ENCODE measurements at places on chromosomes 3 and 15. TPM values are rescaled to one million over a fixed set of nuclear protein-coding genes. Genes with fewer than 3 reads are reported as not detected.

Gene CD80
- 0.07 TPM for total RNA-seq

Gene CD200R1
- total RNA-seq = 0.93 TPM

Gene TMEM202
- total RNA-seq = not detected

Gene KLHL24
- total RNA-seq = 106 TPM

Gene SEC11A
- total RNA-seq = 295 TPM

Gene MYH15
- total RNA-seq = 1.5 TPM

Gene CCDC54
- total RNA-seq = not detected

Gene CHDH
- total RNA-seq = 30.1 TPM

Gene OR5K3
- total RNA-seq = not detected

Gene MCF2L2
- total RNA-seq = 0.40 TPM

Gene USP50
- total RNA-seq = not detected

Gene MCTP2
- total RNA-seq = 24.6 TPM

Gene GJD2
- total RNA-seq = not detected

Gene ZNF774
- 2.1 TPM for total RNA-seq

- H3K27me3 ChIP-seq = no peaks in the 10 kb centered on the region
- no peaks in the 10 kb centered on the region for H3K4me1 ChIP-seq
- DNase-seq = no peak
Measured at GRCh38 chr3:39164414-39164813, 11.0 kb upstream of the CSRNP1 start.

DNA sequence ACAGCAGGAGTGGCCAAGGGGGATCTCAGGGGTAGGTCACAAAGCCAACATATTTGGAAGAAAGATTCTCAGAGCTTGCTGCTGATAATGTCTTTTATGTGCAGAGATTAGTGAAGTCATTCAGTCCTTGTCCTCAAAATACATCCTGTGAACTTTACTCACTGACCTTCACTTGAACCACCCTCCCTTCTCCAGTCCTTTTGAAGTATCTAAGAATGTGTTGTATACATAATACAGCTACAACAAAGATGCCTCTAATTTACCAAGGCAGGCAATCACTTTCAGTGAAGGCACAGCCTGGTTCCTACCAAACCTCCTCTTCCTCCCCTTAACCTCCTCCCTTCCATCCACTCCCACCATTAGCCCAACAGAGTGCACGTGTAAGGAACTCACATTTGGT, 38.3 kb downstream of the ETV5 start:
- H3K27ac ChIP-seq = no peak overlapping the region
- no peaks in the 10 kb centered on the region for H3K36me3 ChIP-seq
- no peak for DNase-seq
- no peak overlapping the region for H3K4me3 ChIP-seq
- H3K27me3 ChIP-seq = no peaks in the 10 kb centered on the region

GRCh38 chr3:136741063-136741462, 11.1 kb downstream of the STAG1 start:
- no peaks in the 10 kb centered on the region for H3K36me3 ChIP-seq
- no peaks in the 10 kb centered on the region for H3K27me3 ChIP-seq
- H3K27ac ChIP-seq = no peak overlapping the region
- no peaks in the 10 kb centered on the region for H3K4me1 ChIP-seq

GRCh38 chr3:12188681-12189287, 30.1 kb upstream of the TIMP4 start:
- H3K36me3 ChIP-seq = no peaks in the 10 kb centered on the region
- H3K27ac ChIP-seq = peak overlapping the region; percentile 14
- no peaks in the 10 kb centered on the region for H3K27me3 ChIP-seq
- no peak overlapping the region for H3K4me3 ChIP-seq

- no peaks in the 10 kb centered on the region for H3K36me3 ChIP-seq
- H3K4me1 ChIP-seq = peaks cover 43% of the 10 kb centered on the region
- H3K4me3 ChIP-seq = no peak overlapping the region
- H3K27me3 ChIP-seq = no peaks in the 10 kb centered on the region
Measured at GRCh38 chr15:68200016-68200861, 4.9 kb downstream of the CALML4 start.

DNA sequence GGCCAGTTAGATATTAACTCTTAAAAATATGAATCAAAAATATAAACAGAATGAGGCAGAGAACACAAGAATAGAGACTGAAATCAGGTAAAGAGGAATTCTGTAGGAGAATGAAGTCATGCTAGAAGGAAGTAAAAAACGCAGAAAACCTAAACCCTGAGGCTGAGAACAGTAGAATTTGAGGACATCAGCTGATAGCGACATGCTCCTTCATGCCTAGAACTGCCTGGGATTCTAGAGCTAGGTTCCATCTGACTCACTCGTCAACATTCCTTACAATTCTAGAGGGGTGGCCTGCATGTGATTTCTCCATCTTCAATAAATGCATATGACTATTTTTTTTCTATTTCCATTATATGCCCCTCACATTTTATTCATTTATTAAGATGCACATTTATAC, 343.0 kb downstream of the ROBO1 start:
- H3K4me3 ChIP-seq = no peak overlapping the region
- no peak overlapping the region for H3K27ac ChIP-seq
- H3K27me3 ChIP-seq = no peaks in the 10 kb centered on the region
- DNase-seq = no peak
- H3K4me1 ChIP-seq = no peaks in the 10 kb centered on the region
- H3K36me3 ChIP-seq = no peaks in the 10 kb centered on the region

- H3K27ac ChIP-seq = no peak overlapping the region
- H3K36me3 ChIP-seq = no peaks in the 10 kb centered on the region
- H3K27me3 ChIP-seq = no peaks in the 10 kb centered on the region
- no peaks in the 10 kb centered on the region for H3K4me1 ChIP-seq
- no peak for DNase-seq
Measured at GRCh38 chr15:68518785-68519430, 59.9 kb upstream of the CORO2B start.

GRCh38 chr15:78046796-78047341, 30.6 kb downstream of the TBC1D2B start:
- no peak overlapping the region for H3K4me3 ChIP-seq
- H3K27me3 ChIP-seq = no peaks in the 10 kb centered on the region
- H3K4me1 ChIP-seq = peaks cover 69% of the 10 kb centered on the region
- no peaks in the 10 kb centered on the region for H3K36me3 ChIP-seq

- no peak overlapping the region for H3K27ac ChIP-seq
- DNase-seq = no peak
- peaks cover 4% of the 10 kb centered on the region for H3K27me3 ChIP-seq
Measured at GRCh38 chr3:176896165-176896564, 301.1 kb downstream of the TBL1XR1 start.

DNA sequence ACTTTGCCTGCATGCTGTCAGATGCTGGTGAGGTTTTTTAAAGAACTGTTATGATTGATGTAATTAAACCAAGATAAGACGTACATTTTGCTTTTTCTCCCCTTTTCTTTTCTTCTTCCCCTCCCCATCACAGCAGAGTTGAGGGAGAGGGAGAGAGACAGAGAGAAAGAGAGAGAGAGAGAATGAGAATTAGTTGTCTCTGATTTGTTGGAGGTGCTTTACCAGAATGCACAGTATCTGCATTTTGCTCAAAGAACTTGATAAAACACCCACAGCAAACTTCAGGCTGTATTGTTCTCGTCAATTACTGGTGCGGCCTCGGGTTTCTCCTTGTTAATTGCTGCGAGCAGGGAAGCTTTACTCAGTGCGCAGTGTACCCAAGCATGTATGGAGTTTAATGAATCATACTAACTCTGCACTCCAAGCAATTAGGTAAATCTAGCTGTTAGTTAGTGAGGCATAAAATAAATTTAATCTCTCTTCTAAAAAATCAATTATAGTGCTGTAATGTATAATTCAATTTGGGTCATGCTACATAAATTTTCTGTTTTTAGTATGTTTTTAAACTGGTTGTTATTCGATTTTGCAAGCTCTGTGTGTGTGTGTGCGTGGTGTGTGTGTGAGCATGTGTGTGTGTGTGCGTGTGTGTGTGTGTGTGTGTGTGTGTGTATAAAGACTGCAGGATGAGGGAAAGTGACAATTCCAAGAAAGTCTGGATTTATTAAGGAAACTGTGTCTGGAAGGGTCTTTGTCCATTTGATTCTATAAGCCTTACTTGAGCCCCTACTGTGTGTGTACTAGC, 273.4 kb downstream of the TLE3 start:
- no peak overlapping the region for H3K4me3 ChIP-seq
- DNase-seq = no peak
- H3K27me3 ChIP-seq = no peaks in the 10 kb centered on the region
- H3K4me1 ChIP-seq = no peaks in the 10 kb centered on the region
- no peak overlapping the region for H3K27ac ChIP-seq

GRCh38 chr15:74311734-74312444, 55.6 kb downstream of the CYP11A1 start:
- H3K27me3 ChIP-seq = peaks cover 10% of the 10 kb centered on the region
- no peak overlapping the region for H3K27ac ChIP-seq
- peaks cover 35% of the 10 kb centered on the region for H3K4me1 ChIP-seq
- no peaks in the 10 kb centered on the region for H3K36me3 ChIP-seq

DNA sequence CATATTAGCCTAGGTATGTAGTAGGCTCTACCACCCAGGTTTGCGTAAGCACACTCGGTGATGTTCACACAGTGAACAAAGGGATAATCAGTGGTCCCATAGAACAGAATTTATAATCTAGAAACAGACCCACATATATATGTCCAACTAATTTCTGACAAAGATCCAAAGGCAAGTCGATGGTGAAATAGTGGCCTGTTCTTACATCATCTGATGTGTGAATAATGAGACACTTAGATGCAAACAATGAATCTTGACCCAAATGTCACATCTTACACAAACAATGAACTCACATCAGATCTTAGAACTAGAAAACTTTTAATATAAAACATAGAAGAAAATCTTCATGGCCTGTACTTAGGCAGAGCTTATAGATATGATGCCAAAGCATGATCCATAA, 17.6 kb upstream of the TM2D3 start:
- H3K4me3 ChIP-seq = no peak overlapping the region
- no peak overlapping the region for H3K27ac ChIP-seq
- DNase-seq = no peak

- no peak for DNase-seq
- no peaks in the 10 kb centered on the region for H3K27me3 ChIP-seq
- H3K4me3 ChIP-seq = no peak overlapping the region
- peaks cover 24% of the 10 kb centered on the region for H3K4me1 ChIP-seq
- H3K36me3 ChIP-seq = no peaks in the 10 kb centered on the region
- H3K27ac ChIP-seq = no peak overlapping the region
Measured at GRCh38 chr3:71104556-71104955, 479.0 kb downstream of the FOXP1 start.

GRCh38 chr3:72086042-72086742, 301.2 kb upstream of the PROK2 start:
- no peak overlapping the region for H3K4me3 ChIP-seq
- DNase-seq = peak; percentile 55

- H3K27me3 ChIP-seq = no peaks in the 10 kb centered on the region
- no peak overlapping the region for H3K4me3 ChIP-seq
- H3K36me3 ChIP-seq = no peaks in the 10 kb centered on the region
- no peaks in the 10 kb centered on the region for H3K4me1 ChIP-seq
Measured at GRCh38 chr3:15279205-15279604, 53.2 kb downstream of the SH3BP5 start.

DNA sequence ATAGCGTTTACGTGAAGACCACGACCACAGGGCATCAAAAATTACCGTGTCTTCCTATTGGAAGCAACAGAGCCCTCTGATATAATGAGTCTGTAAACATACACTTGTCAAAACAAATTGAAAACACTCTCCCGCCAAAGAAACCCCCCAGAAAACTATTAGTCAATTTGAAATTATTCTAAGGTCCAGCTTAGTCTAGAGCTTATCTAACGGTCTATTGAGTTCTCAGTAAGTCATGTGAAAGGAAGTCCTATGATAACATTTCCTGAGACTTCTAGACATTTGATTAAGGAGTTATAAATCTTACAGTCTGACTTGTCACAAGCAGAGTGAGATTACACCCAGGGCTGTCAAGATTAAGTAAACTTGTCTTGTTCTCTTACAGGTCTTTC, 356.3 kb downstream of the FOXP1 start:
- no peaks in the 10 kb centered on the region for H3K4me1 ChIP-seq
- H3K4me3 ChIP-seq = no peak overlapping the region
- no peak for DNase-seq
- no peaks in the 10 kb centered on the region for H3K36me3 ChIP-seq

DNA sequence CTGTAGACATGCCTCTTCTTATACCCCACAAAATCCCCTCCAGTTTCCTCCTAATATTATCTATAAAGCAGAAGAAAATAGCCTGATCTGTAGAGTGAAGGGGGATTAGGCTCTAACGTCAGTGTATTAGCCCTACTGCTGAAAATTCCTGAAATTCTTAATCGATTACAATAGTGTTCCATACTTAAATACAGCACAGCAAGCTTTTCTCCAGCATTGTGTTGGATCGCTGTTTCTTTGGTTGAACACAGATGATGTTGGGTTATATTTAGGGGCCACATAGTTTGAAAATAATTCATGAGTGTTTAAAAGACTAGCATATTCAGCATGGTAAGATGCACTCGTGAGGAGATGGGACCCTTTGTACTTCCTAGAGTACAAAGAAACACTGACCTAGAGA, 52.5 kb downstream of the PIAS1 start:
- no peaks in the 10 kb centered on the region for H3K36me3 ChIP-seq
- no peaks in the 10 kb centered on the region for H3K27me3 ChIP-seq
- no peak for DNase-seq
- H3K4me1 ChIP-seq = peaks cover 6% of the 10 kb centered on the region
- H3K27ac ChIP-seq = peak overlapping the region; percentile 2

GRCh38 chr3:61669203-61669602, 107.8 kb downstream of the PTPRG start:
- peaks cover 4% of the 10 kb centered on the region for H3K4me1 ChIP-seq
- H3K4me3 ChIP-seq = no peak overlapping the region
- no peaks in the 10 kb centered on the region for H3K27me3 ChIP-seq
- H3K36me3 ChIP-seq = no peaks in the 10 kb centered on the region
- H3K27ac ChIP-seq = no peak overlapping the region

GRCh38 chr3:57003676-57004075, 56.8 kb upstream of the SPATA12 start:
- peaks cover 23% of the 10 kb centered on the region for H3K4me1 ChIP-seq
- H3K27me3 ChIP-seq = no peaks in the 10 kb centered on the region
- H3K4me3 ChIP-seq = no peak overlapping the region
- no peaks in the 10 kb centered on the region for H3K36me3 ChIP-seq

- no peaks in the 10 kb centered on the region for H3K27me3 ChIP-seq
- H3K4me1 ChIP-seq = peaks cover 38% of the 10 kb centered on the region
- no peaks in the 10 kb centered on the region for H3K36me3 ChIP-seq
Measured at GRCh38 chr3:128783774-128784173, 57.8 kb downstream of the RAB7A start.

GRCh38 chr3:40324621-40325020, 15.1 kb downstream of the EIF1B start:
- no peaks in the 10 kb centered on the region for H3K36me3 ChIP-seq
- H3K4me3 ChIP-seq = no peak overlapping the region
- no peaks in the 10 kb centered on the region for H3K27me3 ChIP-seq
- H3K4me1 ChIP-seq = no peaks in the 10 kb centered on the region

DNA sequence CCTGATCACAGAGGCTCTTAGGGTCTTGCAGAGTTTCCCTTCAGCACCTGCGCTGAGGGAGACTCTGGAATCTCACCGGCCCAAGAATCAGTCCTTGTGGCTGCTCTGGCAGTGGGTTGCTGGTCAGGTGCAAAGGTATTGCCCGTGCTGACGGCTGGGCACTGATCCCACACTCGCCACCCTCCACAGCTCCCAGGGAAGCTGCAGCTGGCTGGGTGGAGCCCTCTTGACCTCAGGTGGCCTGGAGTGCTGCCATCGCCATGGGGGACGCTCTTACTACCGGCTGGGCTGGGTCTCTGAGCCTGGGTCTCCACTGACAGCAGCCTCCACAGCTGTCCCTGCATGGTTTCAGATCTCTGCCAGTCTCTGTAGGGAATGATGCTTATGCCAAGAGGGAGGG, 52.6 kb upstream of the EPHB3 start:
- no peaks in the 10 kb centered on the region for H3K36me3 ChIP-seq
- H3K4me1 ChIP-seq = no peaks in the 10 kb centered on the region
